ENCODE measurements at places on chromosomes 2 and 18.

DNA sequence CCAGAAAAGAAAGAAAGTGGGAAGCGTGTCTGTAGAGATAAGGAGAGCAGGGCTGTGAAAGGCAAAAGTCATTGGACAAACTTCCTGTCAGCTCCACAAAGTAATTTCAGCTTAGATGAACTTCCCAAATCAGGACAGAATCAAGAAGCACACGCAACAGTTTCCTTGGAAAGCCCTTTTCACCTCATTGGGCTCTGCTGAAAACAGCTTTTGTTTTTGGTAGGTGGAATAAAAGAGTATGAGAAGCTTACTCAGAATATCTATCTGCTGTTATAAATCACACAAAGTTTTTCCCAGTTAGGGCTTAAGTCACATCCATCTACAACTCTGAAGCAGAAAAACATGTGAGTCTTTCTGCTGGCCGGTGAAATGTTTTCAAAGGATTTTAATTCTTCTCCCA, 42.4 kb upstream of the EFEMP1 start:
- no peak for DNase-seq

- DNase-seq: no peak
Measured at GRCh38 chr18:43277164-43277600, at the start of gene SYT4. SYT4 (minus strand) TSS chr18:43277490; CDS start chr18:43277281, 209 bp downstream.

DNA sequence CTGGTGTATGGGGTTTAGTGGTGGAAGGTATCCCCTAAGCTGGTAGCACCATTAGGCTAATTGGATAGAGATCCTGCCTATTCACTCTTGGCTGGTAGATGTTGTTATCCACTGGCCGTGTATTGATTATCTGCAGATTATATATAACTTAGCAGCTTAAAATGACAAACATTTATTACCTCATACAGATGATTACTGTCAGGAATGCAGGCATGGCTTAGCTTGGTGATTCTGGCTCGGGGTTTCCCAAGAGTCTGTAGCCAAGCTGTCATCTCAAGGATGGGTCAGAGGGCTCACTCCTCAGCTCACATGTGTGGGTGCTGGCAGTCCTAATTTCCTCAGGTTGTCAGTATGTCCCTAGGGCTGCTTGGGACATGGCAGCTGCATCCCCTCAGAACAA, 465.8 kb downstream of the PARD3B start:
- DNase-seq: no peak

GRCh38 chr18:69326094-69326493, 74.6 kb upstream of the DOK6 start:
- DNase-seq: no peak

- no peak for DNase-seq
Measured at GRCh38 chr2:141063406-141063805, 1067.4 kb downstream of the LRP1B start.

- no peak for DNase-seq
Measured at GRCh38 chr18:74050807-74051206, 96.8 kb downstream of the FBXO15 start.

DNA sequence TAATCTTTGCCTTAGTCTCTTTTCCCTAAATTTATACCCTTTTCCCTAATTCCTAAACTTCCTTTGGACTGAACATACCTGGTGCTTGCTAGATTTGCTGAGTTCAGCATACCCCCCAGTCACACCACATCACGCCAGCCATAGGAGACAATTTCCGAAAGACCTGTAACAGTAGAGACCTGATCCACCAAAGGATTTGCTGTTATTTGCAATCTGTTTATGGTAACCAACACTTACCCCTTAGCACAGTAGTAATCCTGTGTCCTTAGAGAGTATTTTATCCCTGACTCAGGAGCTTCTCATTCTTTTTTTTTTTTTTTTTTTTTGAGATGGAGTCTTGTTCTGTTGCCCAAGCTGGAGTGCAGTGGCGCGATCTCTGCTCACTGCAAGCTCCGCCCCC, 8.6 kb downstream of the PSMG2 start:
- no peak for DNase-seq

- DNase-seq: no peak
Measured at GRCh38 chr2:80852808-80853139, 548.2 kb upstream of the LRRTM1 start.

- no peak for DNase-seq
Measured at GRCh38 chr2:232714969-232715368, 17.8 kb downstream of the GIGYF2 start.

- DNase-seq: peak; percentile 53
Measured at GRCh38 chr2:240997856-240998705, at the start of gene SNED1. SNED1 (plus strand) TSS chr2:240998618; CDS start chr2:240998838, 220 bp downstream.
